Hematopoietic multipotent progenitor cell treated with erythropoietin and hydrocortisone succinate and interleukin-3 and kit ligand, for 15 days (in vitro differentiated cells): ENCODE measurements at places on chromosomes 7 and 10.

DNA sequence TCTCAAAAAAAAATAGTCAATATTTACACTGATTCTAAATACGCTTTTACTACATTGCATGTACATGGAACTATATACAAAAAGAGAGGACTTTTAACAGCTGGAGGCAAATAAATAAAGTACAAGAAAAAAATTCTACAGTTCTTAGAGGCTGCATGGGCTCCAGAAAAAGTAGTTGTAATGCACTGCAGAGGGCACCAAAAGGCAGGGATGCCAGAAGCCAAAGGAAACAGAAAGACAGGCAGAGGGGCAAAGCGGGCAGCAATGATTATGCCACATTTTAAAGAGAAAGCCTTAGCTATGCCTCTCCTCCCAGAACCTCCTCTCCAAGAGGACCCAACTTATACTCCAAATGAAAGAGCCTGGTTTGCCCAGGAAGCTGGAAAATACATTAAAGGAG is 11.6 kb upstream of the ADCK2 start:
- no peak for DNase-seq

GRCh38 chr7:67484244-67484751 is 487.7 kb downstream of the TYW1 start:
- peak; percentile 6 for DNase-seq

DNA sequence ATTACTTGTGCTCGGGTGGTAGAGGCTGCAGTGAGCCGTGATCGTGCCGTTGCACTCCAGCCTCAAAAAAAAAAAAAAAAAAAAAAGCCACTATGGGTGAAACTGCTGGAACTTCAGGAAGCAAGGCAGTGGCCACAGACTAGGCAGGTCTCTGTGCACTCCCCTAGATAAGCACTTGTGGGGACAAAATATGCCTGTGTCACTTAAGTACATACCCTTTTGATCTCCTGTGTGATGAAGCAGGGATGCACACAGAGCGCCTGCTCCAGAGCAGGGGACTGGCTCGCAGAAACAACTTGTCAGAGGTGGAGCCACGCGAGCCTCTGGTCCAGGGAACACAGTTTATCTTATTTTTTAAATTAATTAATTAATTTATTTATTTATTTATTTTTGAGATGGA is 42.9 kb upstream of the PSAP start:
- no peak for DNase-seq

GRCh38 chr7:12130609-12131008 is 80.5 kb upstream of the TMEM106B start:
- DNase-seq = no peak

- DNase-seq = no peak
These were observed 77.5 kb downstream of the NPSR1 start for GRCh38 chr7:34735526-34735925.

DNA sequence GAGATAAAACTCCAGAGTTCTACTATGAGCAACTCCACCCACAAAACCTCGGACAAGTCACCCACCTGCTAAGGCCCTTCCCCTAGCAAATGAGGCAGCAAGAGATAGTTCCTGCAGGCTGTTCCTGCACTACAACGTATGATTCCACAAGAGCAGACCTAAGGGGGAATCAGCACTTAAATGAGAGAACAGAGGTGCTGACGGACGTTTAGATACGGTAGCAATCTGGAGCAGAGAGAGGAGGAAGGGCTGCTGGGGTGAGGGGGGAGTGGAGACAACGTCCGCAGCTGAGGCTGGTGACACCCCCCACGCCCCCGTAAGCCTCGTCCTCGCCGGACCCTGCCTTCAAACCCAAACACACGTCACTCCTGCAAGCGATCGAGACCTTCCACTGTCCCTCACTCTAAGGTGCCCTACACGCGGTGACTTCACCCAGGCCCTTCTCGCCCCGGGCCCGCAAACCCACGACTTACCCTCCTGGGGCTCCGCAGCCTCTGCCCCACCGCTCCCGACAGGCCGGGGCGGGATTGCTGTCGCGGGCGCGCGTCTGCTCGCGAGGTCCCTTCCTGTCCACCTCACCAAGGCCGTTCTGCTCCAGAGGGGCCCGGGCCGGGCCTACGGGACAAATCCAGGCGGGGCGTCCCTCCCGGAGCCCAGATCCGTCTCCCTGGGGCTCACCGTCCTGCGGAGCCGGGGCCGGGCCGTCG is 635 bp downstream of the ZNF12 start:
- peak; percentile 29 for DNase-seq

DNA sequence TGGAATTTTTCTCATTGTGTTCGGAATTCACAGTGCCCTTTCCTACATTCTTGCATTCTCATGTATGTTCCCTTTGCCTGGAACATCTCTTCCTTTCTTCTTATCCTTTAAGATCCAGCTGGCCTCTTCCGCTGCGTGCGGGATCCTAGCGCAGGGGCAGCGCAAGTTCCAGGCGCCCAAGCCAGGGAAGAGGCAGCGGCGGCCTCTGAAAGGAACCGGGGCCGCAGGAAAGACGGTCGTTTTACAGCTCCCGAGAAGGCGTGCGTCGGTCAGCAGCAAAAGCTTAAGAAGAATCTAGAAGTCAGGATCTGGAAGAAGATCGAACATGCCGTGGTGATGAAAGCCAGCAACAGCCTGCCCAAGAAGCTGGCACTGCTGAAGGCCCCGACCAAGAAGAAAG is 28.0 kb downstream of the ADRA2A start:
- no peak for DNase-seq

GRCh38 chr10:91227576-91227975 is 7.1 kb downstream of the PCGF5 start:
- no peak for DNase-seq
